Thoracic aorta endothelial cell (primary cell): ENCODE measurements at places on chromosomes 2 and 18. TPM values are rescaled to one million over a fixed set of nuclear protein-coding genes. Genes with fewer than 3 reads are reported as not detected.

FEV gene
- total RNA-seq, result not detected in 2 replicates

CFAP53 gene
- 0.07 TPM in 1 of 2 replicates, not detected in the other for total RNA-seq

CERKL gene
- total RNA-seq, result not detected in 2 replicates

HJURP gene
- total RNA-seq, result 42.0 and 56.3 TPM in 2 replicates

NAPG gene
- total RNA-seq, result 55.6 and 68.1 TPM in 2 replicates

TTC31 gene
- total RNA-seq, result 14.0 and 17.8 TPM in 2 replicates

CCBE1 gene
- 1.0 and 2.5 TPM in 2 replicates for total RNA-seq

PJVK gene
- total RNA-seq, result 0.80 and 1.5 TPM in 2 replicates

GPAT2 gene
- 6.5 and 7.4 TPM in 2 replicates for total RNA-seq

TMEM17 gene
- total RNA-seq, result 1.3 and 1.7 TPM in 2 replicates

ACTG2 gene
- not detected in 2 replicates for total RNA-seq

IGFBP2 gene
- 19.9 and 68.2 TPM in 2 replicates for total RNA-seq

RNU2-63P gene
- under 0.01 and 106 TPM in 2 replicates for total RNA-seq

PLCL1 gene
- 9.6 and 9.7 TPM in 2 replicates for total RNA-seq

SLC4A3 gene
- 0.13 and 0.22 TPM in 2 replicates for total RNA-seq

ALKAL2 gene
- not detected in 2 replicates for total RNA-seq

SAG gene
- not detected in 2 replicates for total RNA-seq

GPC1 gene
- 16.1 and 22.2 TPM in 2 replicates for total RNA-seq

GREB1 gene
- 0.13 TPM in 1 of 2 replicates, not detected in the other for total RNA-seq

REG1B gene
- total RNA-seq, result not detected in 2 replicates

HRH4 gene
- total RNA-seq, result under 0.01 TPM in 1 of 2 replicates, not detected in the other

HOXD3 gene
- 11.2 TPM in 1 of 2 replicates, not detected in the other for total RNA-seq

NEU4 gene
- total RNA-seq, result not detected in 2 replicates

EVX2 gene
- not detected in 2 replicates for total RNA-seq

KRTCAP3 gene
- 0.53 and 0.57 TPM in 2 replicates for total RNA-seq

SLC14A1 gene
- not detected in 2 replicates for total RNA-seq

DLGAP1 gene
- total RNA-seq, result 0.27 and 2.2 TPM in 2 replicates

L3MBTL4 gene
- total RNA-seq, result under 0.01 and 0.57 TPM in 2 replicates

DIPK1C gene
- not detected in 2 replicates for total RNA-seq

ALS2 gene
- 45.6 and 53.1 TPM in 2 replicates for total RNA-seq

ATIC gene
- 28.2 TPM in 2 replicates for total RNA-seq

TPGS2 gene
- total RNA-seq, result 194 and 204 TPM in 2 replicates

TUBA3D gene
- not detected in 2 replicates for total RNA-seq

PECR gene
- 6.1 and 6.5 TPM in 2 replicates for total RNA-seq

ASB18 gene
- total RNA-seq, result not detected in 2 replicates

RBFA gene
- 35.5 and 36.7 TPM in 2 replicates for total RNA-seq

ALPG gene
- not detected in 2 replicates for total RNA-seq

ERICH2 gene
- not detected in 2 replicates for total RNA-seq

SLC9A4 gene
- not detected in 2 replicates for total RNA-seq

IL1RL1 gene
- 159 and 193 TPM in 2 replicates for total RNA-seq

TNFAIP6 gene
- not detected in 2 replicates for total RNA-seq

PRKAG3 gene
- not detected in 2 replicates for total RNA-seq

CLEC4F gene
- total RNA-seq, result not detected in 2 replicates

RBM44 gene
- 0.66 and 2.0 TPM in 2 replicates for total RNA-seq
